ENCODE measurements at places on chromosomes 2 and 18. TPM values are rescaled to one million over a fixed set of nuclear protein-coding genes. Genes with fewer than 3 reads are reported as not detected.

GRCh38 chr2:131488306-131489205 lies 3.6 kb downstream of the MZT2A start:
- H3K4me1 ChIP-seq = peaks cover 8% of the 10 kb centered on the region
- H3K27ac ChIP-seq = no peak overlapping the region
- no peak for DNase-seq
- H3K4me3 ChIP-seq = no peak overlapping the region

The NTSR2 gene
- total RNA-seq = not detected

DNA sequence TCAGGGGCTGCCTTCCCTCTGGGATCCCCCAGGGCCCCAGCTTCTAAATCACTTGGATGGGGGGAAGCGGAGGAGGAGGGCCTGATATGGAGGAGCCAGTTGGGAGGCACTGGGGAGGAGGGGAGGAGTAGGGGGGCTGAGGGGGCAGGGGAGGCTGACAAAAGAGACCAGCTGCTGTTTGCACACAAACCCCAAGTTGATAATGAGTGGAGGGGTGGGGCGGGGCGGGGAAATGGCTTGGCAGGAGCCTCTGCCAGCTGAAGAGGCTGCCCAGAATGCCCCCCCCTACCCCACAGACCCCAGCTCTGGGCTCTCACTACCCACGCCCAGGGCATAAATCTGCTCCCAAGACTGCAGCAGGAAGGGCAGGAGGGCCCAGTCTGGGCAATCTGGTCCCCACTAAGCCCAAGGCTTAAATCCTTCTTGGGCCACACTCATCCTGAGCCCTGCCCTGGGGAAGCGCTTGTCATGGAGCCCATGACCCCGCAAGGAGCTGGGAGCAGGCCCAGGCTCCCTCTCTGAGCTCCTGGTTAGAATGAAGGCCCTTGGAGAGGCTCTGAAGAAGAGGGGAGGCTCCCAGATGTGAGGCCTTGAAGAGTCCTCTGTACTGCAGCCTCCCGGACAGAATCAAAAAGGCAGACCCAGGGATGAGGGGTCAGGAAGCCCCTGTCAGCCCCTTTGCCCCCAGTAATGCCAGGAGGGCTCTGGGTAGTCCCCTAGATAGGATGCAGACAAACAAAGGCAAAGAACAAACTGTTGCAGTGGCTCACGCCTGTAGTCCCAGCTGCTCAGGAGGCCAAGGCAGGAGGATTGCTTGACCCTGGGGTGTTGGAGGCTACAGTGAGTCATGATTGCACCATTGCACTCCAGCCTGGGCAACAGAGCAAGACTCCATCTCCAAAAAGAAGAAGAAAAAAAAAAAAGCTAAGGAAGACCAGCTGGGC lies 24.8 kb upstream of the PTMA start:
- peaks cover 16% of the 10 kb centered on the region for H3K4me1 ChIP-seq
- no peaks in the 10 kb centered on the region for H3K36me3 ChIP-seq
- DNase-seq = no peak
- H3K27ac ChIP-seq = no peak overlapping the region
- H3K4me3 ChIP-seq = no peak overlapping the region

DNA sequence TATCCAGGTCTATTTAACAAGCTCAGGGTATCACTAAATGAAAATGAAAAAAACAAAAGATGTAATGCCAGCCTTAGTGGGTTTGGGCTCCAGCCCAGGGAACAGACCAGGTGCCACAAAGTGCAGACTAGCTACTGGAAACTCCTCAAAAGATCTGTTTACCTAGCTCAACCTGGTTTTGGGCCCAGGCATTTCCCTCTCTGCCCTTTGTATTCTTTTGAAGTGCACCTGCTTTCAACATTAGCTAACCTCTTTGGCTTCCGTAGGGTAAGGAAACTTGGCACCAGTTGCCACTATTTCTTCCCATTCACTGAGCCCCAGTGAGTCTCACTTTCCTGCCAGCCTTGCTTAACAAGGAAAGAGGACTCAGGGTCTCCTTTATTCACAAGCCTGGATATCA lies 123.6 kb upstream of the CDCA7 start:
- no peaks in the 10 kb centered on the region for H3K4me1 ChIP-seq
- H3K27ac ChIP-seq = no peak overlapping the region
- H3K27me3 ChIP-seq = no peaks in the 10 kb centered on the region

- H3K36me3 ChIP-seq = no peaks in the 10 kb centered on the region
- DNase-seq = no peak
- no peak overlapping the region for H3K4me3 ChIP-seq
- H3K27ac ChIP-seq = peak overlapping the region; percentile 24
Observed at GRCh38 chr2:23505984-23506380, 121.0 kb downstream of the KLHL29 start.

DNA sequence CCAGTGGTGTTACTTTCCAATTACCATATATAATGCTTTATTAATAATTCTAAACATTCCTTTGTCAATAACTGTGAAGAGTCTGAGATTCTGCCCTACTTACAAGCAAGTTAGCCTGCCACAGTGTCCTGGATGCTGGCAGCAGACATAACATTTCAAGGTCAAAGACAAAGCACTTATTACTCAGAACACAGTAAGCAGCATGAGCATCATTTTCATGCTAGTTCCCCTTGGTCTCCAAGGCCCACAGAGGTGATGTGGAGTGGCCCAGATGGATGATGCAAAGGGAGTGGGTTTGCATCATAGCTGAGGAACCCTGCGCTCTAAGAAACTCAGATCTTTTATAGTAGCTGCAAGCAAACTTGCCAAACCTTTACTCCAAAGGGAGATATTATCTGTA lies 349.7 kb downstream of the ZEB2 start:
- no peaks in the 10 kb centered on the region for H3K27me3 ChIP-seq
- no peak for DNase-seq
- H3K27ac ChIP-seq = no peak overlapping the region
- no peak overlapping the region for H3K4me3 ChIP-seq
- H3K36me3 ChIP-seq = no peaks in the 10 kb centered on the region
- no peaks in the 10 kb centered on the region for H3K4me1 ChIP-seq

- DNase-seq = no peak
- no peak overlapping the region for H3K4me3 ChIP-seq
- no peaks in the 10 kb centered on the region for H3K27me3 ChIP-seq
- H3K4me1 ChIP-seq = peaks cover 26% of the 10 kb centered on the region
Observed at GRCh38 chr2:64727013-64727767, 73.5 kb upstream of the SERTAD2 start.

GRCh38 chr2:136334967-136335366 lies 217.0 kb upstream of the CXCR4 start:
- no peaks in the 10 kb centered on the region for H3K36me3 ChIP-seq
- DNase-seq = no peak
- H3K27me3 ChIP-seq = no peaks in the 10 kb centered on the region
- no peaks in the 10 kb centered on the region for H3K4me1 ChIP-seq

DNA sequence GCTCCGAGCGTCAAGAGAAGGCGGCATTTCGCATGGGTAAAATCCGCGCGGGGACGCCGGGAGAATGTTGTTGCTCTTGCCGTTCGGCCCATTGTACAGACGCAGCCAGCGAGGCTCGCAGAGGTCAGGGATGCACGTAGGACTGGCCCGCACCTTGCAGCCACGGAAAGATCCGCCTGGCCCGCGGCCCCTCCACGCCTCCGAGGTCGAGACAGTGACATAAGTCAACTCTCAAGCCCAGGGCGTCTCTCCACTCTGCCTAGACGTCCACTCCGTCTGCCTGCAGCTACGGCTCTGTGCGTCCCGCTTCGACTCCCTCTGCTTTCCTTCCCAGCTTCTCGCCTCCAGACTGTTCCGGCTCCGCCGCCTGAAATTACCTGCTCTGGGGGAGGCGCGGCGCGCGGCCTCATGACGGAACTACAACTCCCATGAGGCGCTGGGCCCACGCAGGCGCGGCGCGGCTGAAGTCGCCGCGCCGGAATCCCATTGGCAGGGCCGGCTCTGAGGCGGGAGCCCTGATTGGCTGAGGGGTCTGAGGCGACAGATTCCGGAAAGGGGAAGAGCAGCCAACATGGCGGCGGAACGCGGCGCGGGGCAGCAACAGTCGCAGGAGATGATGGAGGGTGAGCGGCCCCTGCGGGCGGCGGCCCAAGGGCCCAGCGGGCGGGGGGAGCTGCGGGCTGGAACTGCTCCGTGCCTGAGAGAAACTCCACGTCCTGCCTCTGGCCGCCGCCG lies at the start of gene PPP1R7:
TSS of gene PPP1R7 (plus strand) at position 543 of the 735 bp plus-strand sequence. CDS start at position 572, 29 bp downstream.
- peak within 1 kb of the TSS; percentile 83 for H3K27ac ChIP-seq
- H3K36me3 ChIP-seq = peaks cover 4% of the 10 kb centered on the region

DNA sequence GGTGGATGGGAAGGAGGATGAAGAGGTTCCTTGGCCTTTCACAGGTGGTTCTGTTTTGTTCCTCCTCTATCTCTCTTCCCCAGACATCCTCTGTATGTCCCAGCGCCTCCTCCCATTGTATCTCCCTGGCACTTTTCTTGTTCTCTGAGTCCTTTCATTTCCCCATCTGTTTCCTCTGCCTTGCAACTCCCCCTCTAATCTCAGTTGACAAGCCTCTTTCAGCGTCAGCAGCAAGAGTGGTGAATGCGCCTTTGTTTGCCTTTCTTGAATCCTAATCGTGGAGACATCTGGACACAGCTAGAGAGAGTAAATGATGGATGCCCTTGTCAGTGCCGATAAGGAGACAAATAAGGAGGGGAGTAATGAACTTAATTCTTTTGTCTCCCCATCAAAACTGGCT lies 167.0 kb downstream of the NDUFA10 start:
- no peak overlapping the region for H3K4me3 ChIP-seq
- no peaks in the 10 kb centered on the region for H3K4me1 ChIP-seq
- no peak for DNase-seq
- H3K27ac ChIP-seq = no peak overlapping the region
- no peaks in the 10 kb centered on the region for H3K36me3 ChIP-seq
- H3K27me3 ChIP-seq = no peaks in the 10 kb centered on the region

Measured in upper lobe of left lung (tissue), 6 donors.